Stimulated activated CD4-positive, alpha-beta T cell treated with anti-CD3 and anti-CD28 coated beads, Interleukin-1b, Interleukin-23, amount 100 ng/mL, for 4 hours (primary cell): ENCODE measurements at places on chromosomes 7 and 10.

- DNase-seq: no peak
Measured at GRCh38 chr7:50303335-50304128, 984 bp upstream of the IKZF1 start.

DNA sequence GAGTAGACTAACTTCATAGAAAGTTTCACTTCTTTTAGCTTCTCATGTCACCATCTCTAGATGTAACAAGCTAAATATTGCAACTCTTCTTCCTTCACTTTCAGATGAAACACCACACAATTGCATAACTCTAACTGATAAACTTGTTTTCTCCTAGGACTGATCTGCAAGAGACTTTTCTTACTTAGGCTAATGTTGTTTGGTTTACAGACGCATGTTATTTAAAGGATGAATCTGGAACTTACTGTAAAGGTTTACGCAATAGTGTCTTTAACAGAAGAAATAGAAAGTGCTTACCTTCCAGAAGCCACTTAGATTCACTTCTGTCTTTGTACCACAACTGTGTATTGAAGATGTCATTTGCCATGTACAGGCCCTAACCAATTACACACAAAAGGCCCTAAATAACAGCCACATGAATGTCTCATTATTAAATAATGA is 22.1 kb upstream of the ZC3HAV1 start:
- DNase-seq: no peak

- no peak for DNase-seq
Measured at GRCh38 chr7:78578686-78579085, 780.1 kb downstream of the PHTF2 start.

DNA sequence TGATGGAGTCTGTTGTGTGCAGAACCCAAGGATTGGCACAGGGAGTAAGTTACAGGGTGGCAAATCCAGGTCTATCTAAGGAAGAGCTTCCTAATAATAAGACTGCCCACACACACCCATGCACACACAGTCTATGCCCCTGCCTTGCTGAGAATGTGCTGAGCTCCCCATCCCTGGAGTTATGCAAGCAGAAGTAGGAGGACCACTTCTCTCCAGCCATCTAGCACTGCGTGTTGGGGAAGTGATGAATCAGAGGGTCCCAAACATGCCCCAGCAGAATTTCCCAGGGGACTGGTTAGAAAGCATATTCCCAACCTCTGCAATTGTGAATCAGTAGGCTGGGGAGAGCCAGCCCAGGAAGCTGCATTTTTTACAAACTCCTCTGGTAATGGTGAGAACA is 117.2 kb downstream of the CDH23 start:
- DNase-seq: no peak
